ENCODE measurements at places on chromosomes 3 and 15. TPM values are rescaled to one million over a fixed set of nuclear protein-coding genes. Genes with fewer than 3 reads are reported as not detected.

DNA sequence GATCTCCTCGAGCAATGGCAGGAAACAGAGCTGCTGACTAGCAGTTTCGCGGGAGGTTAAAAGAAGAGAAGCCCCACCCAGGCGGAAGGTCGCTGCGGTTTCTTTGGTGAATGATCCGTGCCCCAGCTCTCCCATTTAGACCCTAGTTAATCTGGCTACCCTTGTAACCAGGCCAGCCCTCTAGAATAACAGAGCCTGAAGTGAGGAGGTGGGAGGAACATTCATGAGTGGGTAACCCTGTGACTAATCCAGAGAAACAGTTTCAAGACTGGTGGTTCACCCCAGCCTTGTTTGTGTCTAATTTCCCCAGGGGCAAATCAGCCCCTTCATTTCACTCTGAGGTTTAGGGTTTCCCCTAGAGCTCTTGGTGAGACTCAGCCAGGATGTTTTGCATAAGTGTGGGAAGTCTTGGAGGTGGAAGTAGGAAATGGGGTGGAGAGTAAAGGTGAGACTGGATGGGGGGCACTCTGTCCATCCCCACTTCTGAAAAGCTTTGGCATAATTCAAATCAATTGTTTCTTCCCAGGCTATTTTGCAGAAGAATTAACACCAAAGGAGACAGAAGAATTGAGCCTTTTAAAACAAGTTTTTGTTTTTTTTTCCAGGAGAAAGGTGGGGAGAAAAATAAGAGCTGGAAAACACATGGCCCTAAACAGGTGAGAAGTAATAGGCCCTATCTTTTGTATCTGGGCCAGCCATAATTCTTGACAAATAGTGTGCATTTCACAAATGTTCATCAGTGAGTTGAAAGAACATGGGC lies 303.1 kb downstream of the RPLP1 start:
- DNase-seq: no peak

DNA sequence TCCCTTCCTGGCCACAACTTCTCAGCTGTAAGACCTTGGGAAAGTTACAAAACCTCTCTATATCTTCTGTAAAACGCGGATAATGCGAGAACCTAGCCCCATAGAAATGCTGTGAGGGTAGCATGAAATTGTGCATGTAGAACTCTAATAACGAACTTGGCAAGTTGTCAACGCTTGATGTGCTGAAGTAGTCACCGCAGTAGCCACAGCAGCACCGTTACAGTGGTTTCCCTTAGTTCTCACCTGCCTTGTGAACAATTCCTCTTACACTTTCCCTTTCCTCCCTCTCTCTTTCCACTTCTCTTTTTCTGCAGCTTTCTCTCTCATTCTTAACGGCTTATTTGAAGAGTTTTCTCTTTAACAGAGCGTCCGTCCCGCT lies 447 bp upstream of the SHQ1 start:
- no peak for DNase-seq

TMED3 gene
- 49.3 TPM for total RNA-seq

FGF7 gene
- total RNA-seq: 0.24 TPM

DNA sequence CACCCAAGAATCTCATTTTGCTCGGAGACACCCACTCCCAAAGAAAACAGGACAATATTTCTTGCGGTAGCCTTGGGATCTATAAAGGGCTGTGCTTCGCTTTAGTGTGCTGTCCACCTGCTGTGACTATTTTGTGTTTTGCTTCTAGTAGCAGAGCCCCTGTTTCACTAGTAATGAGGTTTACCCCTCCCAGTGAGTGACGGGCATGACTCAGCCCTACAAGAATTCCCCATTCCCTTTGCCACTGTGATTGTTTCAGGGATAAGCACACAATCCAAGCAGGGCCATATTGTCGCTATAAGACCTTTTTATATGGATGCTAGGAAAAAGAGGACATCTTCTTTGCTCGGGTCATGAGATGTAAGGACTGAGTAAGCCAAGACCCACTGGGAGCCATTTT lies 62.5 kb upstream of the FOXB1 start:
- no peak for DNase-seq

GRCh38 chr15:92011611-92012367 lies 158.3 kb downstream of the SLCO3A1 start:
- no peak for DNase-seq

- no peak for DNase-seq
Measured at GRCh38 chr3:115843206-115843605, 219.9 kb downstream of the GAP43 start.

DNA sequence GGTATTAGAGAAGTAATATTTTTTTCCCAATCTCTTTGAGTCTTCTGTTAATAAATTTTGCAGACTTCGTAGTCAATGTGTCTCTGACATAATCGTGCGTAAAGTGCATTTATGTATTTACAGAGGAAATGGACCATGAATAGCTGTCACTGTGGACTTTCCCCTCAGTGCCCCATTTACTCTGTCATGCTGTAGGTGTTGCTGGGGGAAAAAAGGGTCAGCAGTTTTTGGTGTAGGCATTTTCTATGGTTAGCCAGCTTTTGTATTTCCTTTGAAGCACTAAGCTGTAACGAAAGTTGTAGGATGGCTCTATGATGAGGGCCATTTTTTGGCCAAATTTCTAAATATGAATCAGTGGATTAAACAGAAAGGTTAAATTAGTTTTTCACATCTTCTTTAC lies 598.4 kb downstream of the FGF12 start:
- DNase-seq: no peak

DNA sequence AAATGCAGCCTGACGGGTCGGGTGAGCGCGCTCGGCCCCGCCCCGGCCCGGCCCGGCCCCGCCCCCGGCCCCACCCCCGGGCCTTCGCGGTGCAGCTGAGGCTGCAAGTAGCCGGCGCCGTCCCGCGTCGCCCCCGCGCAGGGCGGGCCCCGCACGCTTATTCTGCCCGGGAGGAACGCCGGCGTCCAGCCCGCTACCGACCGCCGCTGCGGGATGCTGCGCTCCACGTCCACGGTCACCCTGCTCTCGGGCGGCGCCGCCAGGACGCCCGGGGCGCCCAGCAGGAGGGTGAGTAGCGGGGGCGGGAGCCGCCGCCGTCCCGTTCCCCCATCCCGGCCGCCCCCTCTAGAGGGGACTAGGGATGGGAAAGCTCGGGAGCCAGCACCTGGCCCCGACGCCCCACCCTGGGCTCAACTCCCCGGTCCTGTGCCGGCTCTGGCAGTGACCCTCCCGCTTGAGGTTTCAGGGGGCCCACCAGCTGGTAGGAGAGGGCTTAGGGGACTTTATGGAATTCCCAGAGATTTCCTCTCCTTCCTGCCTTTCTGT lies at the start of gene MYZAP:
MYZAP (plus strand) TSS at position 83 of the 546 bp plus-strand sequence; CDS start at position 214, 131 bp downstream.
- peak; percentile 55 for DNase-seq

EBLN2 gene
- 14.9 TPM for total RNA-seq

MYO5C gene
- total RNA-seq: 63.9 TPM

ATG7 gene
- 29.1 TPM for total RNA-seq

- DNase-seq: no peak
Measured at GRCh38 chr15:82916161-82916952, 36.2 kb downstream of the HOMER2 start.

PRR23A gene
- total RNA-seq: not detected

SLC6A11 gene
- 0.19 TPM for total RNA-seq

GRCh38 chr15:98043160-98044014 lies 82.9 kb downstream of the ARRDC4 start:
- no peak for DNase-seq

SLTM gene
- total RNA-seq: 151 TPM

DNA sequence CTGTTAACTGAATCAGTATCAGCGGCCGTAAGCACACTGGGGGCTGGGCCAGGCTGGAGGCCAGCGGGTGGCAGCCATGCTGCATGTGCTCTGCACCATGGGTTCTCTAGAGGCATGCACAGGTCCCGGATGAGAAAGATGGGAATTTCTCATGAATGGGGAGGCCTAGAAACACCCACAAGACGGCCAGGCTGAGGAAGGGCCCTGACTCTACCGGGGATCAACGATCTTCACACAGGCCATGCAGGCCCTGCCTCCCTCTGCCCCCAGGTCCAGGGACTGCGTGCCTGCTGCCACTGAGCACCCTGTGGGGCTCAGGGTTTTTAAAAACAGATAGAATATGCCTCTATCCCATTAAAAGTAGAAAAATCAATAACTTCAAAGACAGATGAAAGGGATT lies 32.7 kb downstream of the SLC41A3 start:
- DNase-seq: no peak

GRCh38 chr3:197682713-197683112 lies 54.0 kb downstream of the RUBCN start:
- no peak for DNase-seq

DNA sequence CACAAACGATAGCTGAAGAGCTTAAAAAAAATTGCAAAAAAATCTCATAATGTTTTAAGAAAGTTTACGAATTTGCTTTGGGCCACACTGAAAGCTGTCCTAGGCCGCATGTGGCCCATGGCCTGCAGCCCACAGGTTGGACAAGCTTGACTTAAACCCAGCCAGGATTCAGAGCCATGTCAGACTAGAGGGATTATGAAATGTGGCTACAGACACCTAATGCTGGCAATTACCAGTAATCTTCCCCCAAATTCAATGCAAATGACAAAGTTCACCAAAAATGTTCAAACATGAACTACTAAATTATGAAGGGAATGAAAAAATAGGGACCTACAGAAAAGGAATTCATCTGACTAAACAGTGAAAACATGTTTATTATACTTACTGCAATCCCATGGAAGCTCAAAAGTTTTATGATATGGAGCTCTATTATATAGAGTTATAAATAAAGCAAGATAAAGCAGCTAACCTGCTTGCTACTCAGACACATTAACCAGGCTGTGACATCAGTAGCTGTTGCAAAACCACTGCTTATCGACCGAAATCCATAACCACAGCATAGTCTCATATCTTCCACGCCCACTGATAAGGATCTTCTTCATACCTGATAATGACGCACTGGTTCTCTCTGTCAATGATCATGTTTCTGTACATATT lies 49.2 kb downstream of the LDHAL6B start:
- no peak for DNase-seq

- no peak for DNase-seq
Measured at GRCh38 chr3:194967151-194968117, 281.8 kb downstream of the FAM43A start.

CLEC3B gene
- total RNA-seq: not detected

GRCh38 chr3:52093756-52094545 lies 37.6 kb upstream of the DUSP7 start:
- DNase-seq: no peak

DNA sequence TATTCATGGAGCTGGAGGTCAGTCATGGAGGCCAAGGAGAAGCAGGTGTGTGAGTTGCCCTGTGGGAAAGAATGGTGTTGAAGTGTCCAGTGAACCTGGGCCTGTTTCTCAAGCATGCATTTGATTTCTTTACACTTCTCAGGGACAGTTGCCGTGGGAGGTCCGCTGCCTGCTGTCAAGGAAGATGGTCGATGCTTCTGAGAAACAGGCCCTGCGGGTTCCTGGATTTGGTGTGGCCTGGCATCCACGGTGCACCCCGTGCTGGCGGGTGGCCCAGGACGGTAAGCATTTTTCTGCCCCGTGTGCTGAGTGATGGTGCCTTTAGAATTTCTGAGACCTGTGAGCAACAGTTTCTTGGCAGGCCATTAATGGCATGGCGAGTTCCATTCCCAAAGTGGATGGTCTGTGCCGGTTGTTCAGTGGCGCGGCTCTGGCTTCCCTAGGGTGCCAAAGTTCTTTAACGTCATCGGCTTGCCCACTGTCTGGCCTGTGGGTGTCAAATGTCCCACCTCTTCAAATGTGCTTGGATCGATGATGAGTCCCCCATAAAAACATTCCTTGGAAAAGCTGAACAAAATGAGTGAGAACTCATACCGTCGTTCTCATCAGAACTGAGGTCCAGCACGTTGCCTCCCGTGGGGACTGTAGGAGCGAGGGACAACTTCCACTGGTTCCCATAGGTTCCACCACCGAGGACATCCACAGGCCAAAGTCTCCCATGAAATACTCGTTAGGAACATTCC lies 107.2 kb downstream of the SNRPN start:
- no peak for DNase-seq

LRRC31 gene
- 0.67 TPM for total RNA-seq

Measured in progenitor cell of endocrine pancreas (in vitro differentiated cells).